CD4-positive, alpha-beta T cell treated with Interferon alpha-2 for 1 hour (primary cell): ENCODE measurements at places on chromosomes 12 and 14.
A peak's percentile ranks its signal among the peaks of the same experiment; 100 is the strongest.

DNA sequence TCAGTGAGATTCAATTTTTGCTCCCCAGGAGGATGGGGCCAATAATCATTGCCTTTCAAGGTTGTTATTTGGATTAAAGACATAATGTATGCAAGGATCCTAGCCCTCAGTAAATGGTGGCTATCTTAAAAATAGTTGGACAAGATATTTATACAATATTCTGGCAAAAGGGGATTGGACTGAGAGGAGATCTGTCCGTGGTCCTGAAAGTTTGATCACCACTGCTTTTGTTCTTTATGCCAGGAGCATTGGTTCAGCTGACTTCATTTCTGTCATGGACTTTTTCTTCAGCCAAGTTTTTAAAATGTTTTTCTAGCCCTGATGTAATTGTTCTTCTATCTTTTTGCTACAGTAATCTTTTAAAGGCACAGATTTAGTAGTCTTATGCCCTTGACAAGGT lies 70.2 kb upstream of the TCL1A start:
- DNase-seq = peak; percentile 1

DNA sequence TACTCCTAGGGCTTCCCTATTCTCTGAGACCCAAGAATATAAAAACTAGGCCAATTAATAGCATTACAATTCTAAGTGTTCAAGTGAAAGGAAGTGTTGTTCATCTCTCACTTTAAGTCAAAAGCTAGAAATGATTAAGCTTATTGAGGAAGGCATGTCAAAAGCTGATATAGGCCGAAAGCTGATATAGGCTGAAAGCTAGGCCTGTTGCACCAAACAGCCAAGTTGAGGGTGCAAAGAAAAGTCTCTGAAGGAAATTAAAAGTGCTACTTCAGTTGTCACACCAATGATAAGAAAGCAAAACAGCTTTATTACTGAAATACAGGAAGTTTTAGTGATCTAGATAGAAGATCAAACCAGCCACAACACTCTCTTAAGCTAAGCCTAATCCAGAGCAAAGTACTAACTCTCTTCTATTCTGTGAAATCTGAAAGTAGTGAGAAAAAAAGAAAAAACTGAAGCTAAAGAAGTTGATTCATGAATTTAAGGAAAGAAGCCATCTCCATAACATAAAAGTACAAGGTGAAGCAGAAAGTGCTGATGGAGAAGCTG lies 68.9 kb downstream of the SLC6A15 start:
- no peak for DNase-seq

GRCh38 chr14:33120341-33120740 lies 181.7 kb downstream of the NPAS3 start:
- DNase-seq = no peak

GRCh38 chr14:76810953-76811400 lies 1.7 kb downstream of the ANGEL1 start:
- DNase-seq = peak; percentile 16

DNA sequence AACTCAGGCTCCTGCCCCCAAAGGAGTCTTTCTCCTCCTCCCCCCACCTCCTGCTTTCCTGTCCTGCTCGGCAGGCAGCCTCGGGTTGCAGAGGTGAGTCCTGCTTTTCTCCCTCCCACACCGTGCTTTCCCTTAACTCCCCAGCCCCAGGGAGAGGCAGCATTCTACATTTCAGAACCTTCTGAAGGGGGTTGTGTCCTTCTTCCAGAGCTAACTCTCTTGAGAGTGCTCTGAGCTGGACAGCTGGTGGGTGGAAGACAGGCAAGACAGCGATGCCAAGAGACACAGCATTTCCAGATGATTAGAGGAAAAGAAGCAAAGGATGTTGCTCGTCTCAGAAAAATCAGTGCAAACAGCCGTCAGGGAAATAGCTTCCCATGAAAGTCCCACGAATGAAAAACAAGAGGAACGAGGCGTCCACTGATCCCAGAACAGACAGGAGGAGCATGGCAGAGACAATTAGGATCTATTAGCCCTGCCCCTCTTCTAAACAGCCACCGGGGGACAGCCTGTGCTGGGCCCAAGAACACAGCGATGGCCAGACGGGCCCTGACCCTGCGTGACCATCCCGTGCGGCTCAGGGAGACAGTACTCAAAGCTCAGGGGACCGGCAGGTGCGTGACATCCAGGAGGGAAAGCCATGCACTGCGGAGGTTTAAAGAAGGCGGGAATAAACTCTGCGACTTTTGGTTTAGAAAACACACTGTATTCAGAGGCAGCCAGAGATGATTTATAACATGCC lies 216.5 kb upstream of the RTL1 start:
- no peak for DNase-seq

DNA sequence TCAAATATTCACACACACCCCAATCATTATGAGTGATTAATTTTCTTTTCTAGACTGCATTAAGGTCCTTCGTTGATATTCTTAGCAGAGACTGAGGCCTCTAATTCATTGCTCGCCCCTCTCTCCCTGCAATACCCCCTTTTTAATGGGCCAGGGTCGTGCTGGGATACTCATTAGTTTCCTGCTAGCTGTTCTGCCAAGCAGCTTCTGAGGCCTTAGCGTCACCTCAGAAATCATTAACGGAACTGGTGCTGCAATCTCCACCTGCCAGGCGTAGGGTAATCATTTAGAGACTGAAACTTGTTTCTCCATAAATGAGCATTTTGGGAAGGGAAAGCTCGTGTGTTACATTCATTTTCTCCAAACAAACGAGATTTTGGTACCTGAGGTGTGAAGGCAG lies 1054.7 kb downstream of the GALC start:
- DNase-seq = no peak

- no peak for DNase-seq
Observed at GRCh38 chr12:14307004-14307403, 58.5 kb upstream of the ATF7IP start.

DNA sequence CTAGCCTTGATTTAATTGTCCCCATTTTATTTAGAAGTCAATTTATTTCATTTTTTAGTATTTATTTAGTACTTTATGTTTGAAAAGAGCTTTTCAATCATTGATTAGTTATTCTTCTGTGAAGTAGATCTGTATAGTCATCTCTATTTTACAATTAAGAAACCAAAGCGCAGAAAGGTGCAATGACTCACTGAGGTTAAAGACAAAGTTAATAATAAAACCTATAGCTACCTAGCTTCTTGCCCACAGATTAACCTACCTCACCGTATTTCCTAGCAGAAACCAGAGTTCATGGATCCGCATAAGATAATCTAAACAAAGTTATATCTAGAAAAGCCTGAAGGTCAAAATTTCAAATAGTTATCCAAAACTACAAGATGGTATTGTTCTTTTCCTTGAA lies 176.4 kb downstream of the GRIN2B start:
- no peak for DNase-seq

- DNase-seq = no peak
Observed at GRCh38 chr14:75969891-75970290, 11.9 kb downstream of the TGFB3 start.

- DNase-seq = no peak
Observed at GRCh38 chr12:95759039-95759438, 31.5 kb downstream of the NTN4 start.

DNA sequence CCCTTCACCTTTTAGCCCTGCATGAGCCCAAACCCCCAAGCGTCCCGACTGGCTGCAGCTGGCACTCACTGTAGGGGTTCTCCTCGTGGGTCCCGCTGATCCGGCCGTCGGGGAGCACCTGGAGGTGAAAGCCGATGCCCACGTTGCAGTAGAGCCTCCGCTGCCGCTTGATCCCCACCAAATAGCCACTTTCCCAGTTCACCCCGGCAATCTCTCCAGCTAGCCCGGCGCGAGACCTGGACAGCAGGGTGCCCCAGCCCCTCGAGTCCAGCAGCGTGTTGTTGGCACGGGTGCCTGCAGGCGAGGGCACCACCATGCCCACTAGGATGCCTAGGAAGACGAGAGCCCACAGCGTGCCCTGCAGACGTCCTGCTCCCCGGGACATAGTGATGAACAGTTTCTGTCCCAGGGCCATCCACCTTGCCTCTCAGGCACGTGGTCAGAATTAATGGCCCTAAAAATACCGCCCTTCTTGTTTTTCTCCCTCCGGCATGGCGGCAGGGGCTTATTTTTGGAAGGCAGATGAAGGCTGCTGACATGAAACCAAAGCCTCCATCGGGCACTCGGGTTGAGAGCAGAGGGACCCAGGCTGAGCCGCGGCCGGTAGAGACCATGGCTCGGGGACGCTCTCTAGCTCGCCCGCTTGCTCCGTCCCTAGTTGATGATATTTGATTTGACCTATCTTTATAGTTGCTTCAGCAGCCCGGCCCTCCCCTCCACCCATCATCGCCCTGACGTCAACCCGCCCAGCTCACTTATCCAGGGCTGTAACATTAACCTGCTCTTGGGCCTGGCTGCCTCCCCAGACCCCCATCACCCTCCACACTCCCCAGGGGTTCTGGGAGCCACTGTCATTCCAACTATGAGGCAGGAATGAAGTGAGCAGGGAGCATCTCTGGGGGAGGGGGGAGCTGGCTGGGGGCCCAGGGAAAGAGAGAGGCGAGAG lies at the start of gene FGF6:
FGF6 (minus strand) TSS at position 660 of the 946 bp plus-strand sequence; CDS start at position 415, 245 bp downstream.
- DNase-seq = no peak

DNA sequence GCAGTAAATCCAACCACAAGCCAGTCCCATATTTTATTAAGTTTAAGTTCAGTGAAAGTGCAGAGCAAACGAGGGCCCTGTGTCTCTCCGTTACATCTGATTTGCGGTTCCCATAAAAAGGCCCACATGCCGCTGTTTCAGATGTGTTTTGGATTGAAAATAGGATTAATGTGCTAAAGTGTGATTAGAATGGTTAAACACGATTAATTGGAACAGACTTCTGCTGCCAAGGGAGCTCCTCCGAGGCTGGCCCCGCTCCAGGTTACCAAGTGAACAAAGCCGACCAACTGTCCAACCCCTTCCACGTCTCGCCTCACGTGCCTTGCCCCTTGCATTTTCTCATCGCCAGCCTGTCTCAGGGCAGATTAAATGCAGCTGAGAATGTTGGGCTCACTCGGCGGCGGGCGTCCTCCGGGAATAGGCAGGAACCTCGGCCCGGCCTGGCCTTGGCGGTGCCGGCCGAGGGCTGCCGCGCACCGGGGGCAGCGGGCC lies 166.5 kb upstream of the GSC start:
- DNase-seq = no peak

- no peak for DNase-seq
Observed at GRCh38 chr12:981176-981828, 9.7 kb upstream of the ERC1 start.

GRCh38 chr12:108377260-108377659 lies 38.1 kb upstream of the CMKLR1 start:
- no peak for DNase-seq

GRCh38 chr14:68389943-68390342 lies 402.9 kb downstream of the ZFP36L1 start:
- DNase-seq = no peak

DNA sequence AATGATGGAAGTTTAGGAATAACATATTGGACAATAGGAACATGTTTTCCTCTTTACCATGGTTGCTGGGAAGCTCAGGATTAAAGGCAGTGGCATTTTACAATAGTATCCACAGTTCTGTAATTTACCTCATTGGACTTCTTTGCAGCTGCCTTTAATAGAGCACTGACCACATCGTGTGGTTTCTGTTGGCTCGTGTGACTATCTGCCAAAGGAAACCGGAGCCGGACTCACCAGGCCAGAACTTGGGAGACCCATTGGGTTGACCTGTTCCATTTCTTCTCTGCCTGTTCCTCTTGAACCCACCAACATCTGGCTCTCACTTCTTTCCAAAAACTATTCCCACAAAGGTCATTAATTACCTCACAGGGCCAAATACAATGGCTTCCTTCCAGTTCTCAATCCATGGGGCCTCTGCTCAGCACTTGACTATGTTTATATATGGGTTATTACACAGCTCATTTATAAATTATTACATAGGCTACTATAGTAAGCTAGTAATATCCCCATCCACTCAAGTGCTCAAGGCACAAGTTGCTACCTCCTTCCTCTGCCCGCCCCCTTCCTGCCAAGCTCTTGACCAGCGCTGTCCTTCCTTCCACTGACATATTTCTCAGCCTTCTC lies 121.5 kb upstream of the VASH1 start:
- no peak for DNase-seq

DNA sequence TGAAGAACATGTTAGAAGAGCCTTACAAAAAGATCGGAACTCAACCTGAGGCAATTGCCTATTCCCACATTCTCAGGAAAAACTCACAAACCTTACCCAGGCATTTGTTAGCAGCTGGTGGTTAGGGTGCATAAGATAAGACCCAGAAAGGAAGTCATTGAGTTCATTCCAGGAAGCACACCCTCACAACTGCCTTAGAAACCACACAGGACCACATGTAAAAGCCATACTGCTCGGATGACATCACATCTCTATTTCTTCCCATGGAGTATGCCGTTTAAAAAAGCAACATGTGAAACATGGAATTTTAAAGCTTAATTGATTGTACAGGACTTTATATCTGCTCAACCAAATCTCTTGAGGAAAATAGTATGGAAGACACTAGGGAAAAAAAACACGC lies 411.2 kb downstream of the DAD1 start:
- peak; percentile 30 for DNase-seq

DNA sequence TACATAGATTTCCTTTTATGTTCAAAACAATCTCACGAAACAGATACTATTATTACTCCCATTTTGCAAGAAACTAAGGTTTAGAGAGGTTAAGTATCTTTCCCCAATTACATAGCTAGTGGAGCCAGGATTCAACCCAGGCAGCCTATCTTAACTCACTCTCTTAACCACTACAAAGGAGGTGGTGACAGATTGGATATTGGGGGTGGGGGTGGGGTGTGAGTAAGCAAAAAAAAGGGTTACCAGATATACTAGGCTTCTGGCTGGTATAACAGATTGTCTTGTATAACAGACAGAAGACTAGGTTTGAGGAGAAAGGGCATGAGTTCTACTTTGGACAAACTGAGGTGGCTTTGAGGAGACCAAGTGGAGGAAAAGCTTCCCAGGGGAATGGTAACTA lies 2.1 kb downstream of the GMFB start:
- DNase-seq = no peak

- no peak for DNase-seq
Observed at GRCh38 chr12:1918884-1919236, 408 bp upstream of the CACNA2D4 start.

DNA sequence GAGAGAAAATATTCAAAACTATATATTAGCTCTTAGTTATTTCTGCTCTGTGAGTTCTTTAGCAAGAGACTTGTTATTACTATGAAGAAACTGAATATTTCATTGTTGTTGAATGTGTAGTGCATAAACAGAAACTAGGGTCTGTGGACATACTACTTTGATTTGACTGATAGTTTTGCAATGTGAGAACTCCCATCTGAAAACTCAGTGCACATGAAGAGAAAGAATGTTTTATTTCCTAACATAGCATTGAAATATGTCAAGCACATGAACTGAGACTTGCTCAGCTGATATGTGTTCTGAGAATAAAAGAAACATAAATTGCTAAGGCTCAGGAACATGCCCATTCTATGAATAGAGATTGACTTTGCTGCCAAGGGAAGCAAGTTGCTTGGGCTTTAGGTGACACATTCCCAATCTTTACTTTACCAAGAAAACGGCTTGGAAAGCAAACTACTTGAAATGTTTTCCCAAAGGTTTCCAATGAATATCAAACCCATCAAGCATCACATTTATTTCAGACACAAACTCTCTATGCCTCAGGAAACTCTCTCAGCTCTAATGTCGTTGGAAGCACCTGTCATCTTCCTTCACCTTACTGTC lies 290.4 kb downstream of the SLC16A7 start:
- DNase-seq = no peak

- DNase-seq = no peak
Observed at GRCh38 chr14:94663538-94663937, 51.3 kb downstream of the SERPINA3 start.

GRCh38 chr14:100988011-100988410 lies 84.5 kb upstream of the RTL1 start:
- no peak for DNase-seq
